Activated CD4-positive, alpha-beta T cell treated with anti-CD3 and anti-CD28 coated beads, Interleukin-2, amount 10 ng/mL, durations not matched to agents 24 days and 14 days (primary cell): ENCODE measurements at places on chromosomes 16 and 17. TPM values are rescaled to one million over a fixed set of nuclear protein-coding genes. Genes with fewer than 3 reads are reported as not detected.
A peak's percentile ranks its signal among the peaks of the same experiment; 100 is the strongest.

DNA sequence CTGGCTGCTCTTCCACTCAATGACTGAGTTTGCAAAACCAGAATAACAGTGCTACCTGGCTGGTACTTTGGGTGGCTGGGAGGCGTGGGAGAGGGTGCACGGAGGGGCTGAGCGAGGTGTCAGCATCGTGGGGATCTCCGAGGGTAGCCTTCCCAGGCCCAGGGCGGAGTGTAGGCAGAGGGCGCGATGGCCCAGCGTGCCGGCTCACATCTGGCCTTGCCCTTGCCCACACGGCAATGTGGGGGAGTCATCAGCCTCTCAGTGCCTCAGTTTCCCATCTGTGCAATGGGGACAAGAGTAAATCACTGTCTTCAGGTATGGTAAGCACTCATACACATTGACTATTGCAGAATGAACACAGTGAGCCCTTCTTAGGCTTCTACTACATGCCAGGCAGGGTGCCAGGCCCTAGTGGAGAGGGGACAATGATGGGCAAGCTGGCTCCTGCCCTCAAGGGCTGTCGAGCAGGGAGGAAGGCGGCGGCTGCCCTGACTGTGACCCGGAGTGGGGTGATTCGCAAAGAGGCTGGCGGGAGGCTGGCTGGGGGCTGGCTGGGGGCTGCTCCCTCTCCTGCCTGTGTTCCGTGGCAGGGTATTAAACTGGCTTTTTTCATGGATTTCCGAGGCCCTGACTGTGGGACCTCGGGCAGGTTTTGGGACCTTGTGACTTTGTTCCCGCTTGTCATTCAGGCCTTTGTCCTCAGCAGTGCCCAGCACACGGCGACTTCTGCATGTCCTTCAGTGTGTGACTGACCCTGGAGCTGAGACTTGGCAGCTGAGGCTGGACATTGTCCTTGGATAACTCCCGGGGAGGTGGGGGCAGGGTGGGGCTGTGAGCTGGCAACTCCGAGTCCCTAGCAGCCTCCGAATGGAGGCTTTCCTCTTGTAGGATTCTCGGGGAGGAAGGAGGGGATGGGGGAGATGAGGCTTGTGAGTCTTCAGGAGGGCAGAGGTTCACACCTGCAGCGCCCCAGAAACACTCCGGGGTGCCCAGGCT, 243.1 kb downstream of the SEC14L1 start:
- H3K27ac ChIP-seq = peak overlapping the region; percentile 72
- peaks cover 8% of the 10 kb centered on the region for H3K36me3 ChIP-seq
- peak overlapping the region; percentile 61 for H3K4me3 ChIP-seq
- DNase-seq = no peak
- no peaks in the 10 kb centered on the region for H3K27me3 ChIP-seq

DNA sequence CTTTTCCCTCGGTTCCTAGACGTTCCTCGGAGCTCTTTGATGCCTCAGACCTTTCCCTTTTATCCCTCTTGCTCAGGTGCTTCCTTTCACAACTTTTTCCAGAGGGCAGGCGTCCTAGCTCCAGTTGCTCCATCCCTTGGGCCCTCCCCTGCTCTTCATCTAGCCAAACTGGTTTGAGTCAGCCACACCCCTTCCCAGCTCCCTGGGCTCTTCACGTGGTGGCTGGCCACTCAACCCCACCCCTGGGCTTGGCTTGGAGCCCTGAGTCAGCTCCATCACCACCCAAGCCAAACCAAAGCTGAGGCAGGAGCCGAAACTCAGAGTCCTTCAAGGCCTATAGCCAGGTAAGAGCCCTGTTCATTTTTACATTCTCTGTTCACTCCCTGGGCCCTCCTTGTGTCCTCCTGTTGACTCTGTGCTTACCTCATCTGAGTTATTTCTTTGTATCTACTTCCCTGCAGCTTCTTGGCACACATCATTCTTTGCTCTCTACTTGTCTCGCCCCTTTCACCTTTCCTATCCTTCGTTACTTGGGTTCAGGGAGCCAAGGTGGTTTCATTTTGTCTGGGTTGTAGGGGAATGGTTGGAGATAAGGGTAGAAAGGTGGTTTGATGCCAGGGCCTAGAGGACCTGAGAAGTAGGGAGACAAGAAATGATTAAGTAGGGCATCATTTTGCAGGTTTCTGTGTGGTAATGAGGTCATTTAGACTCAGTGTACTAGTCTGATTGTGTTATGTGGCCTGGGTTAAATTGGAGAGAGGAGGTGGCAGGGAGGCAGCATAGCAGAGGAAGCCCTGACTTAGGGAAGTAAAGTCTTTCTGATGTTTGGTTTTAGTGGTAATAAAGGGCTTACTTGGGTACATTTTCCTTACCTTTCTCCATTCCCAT, 7.6 kb upstream of the PHKG2 start:
- H3K27me3 ChIP-seq = no peaks in the 10 kb centered on the region
- H3K4me3 ChIP-seq = no peak overlapping the region
- peaks cover 69% of the 10 kb centered on the region for H3K36me3 ChIP-seq
- no peak for DNase-seq

Gene KRT20
- total RNA-seq = not detected in 2 replicates

Gene KRTAP4-1
- not detected in 2 replicates for total RNA-seq

DNA sequence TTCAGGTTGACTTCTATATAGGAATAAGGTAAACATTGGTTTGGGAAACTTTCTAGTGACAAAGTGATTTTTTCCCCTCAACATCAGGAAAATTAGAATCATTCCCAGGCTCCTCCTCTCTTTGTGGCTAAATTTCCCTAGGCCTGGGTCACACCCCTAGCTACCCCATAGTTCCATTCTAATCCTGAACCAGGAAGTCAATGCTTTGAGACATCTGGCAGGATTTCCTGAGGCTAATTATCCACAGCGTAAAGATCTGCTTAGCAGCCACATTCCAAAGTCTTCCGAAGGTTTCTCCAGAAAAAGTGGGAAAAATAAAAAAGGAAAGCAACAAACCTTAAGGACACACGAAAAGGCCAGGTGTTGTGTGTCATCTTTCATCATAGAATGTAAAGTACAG, 60.3 kb upstream of the CORO6 start:
- peaks cover 36% of the 10 kb centered on the region for H3K36me3 ChIP-seq
- H3K27ac ChIP-seq = no peak overlapping the region
- no peak for DNase-seq
- no peaks in the 10 kb centered on the region for H3K27me3 ChIP-seq
- H3K4me3 ChIP-seq = no peak overlapping the region

- peak; percentile 91 for DNase-seq
- H3K27ac ChIP-seq = no peak overlapping the region
- H3K4me1 ChIP-seq = no peaks in the 10 kb centered on the region
- no peak overlapping the region for H3K4me3 ChIP-seq
- H3K27me3 ChIP-seq = no peaks in the 10 kb centered on the region
These were observed 45.2 kb downstream of the MYH13 start for GRCh38 chr17:10327640-10328039.

Gene CCL17
- total RNA-seq = 0.66 TPM in 1 of 2 replicates, not detected in the other

- no peak overlapping the region for H3K27ac ChIP-seq
- H3K4me1 ChIP-seq = no peaks in the 10 kb centered on the region
- no peaks in the 10 kb centered on the region for H3K27me3 ChIP-seq
- DNase-seq = no peak
- H3K36me3 ChIP-seq = no peaks in the 10 kb centered on the region
- H3K4me3 ChIP-seq = no peak overlapping the region
These were observed 63.5 kb downstream of the MYH13 start for GRCh38 chr17:10309003-10309974.

GRCh38 chr17:19539040-19539399, 5.4 kb downstream of the SLC47A1 start:
- H3K27ac ChIP-seq = no peak overlapping the region
- H3K36me3 ChIP-seq = no peaks in the 10 kb centered on the region
- H3K4me1 ChIP-seq = no peaks in the 10 kb centered on the region
- DNase-seq = no peak
- H3K27me3 ChIP-seq = peaks cover 27% of the 10 kb centered on the region

DNA sequence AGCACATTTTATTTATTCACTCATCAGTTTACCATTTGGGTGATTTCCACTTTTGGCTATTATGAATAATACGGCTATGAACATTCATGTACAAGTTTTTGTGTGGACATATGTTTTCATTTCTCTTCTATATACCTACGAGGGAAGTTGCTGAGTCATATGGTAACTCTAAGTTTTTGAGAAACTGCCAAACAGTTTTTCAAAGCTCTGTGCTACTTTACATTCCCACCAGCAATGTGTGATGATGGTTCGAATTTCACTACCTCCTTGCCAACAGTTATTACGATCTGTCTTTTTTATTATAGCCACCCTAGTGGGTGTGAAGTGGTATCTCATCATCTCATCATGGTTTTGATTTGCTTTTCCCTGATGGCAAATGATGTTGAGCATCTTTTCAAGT, 63.7 kb upstream of the MRTFB start:
- H3K4me3 ChIP-seq = no peak overlapping the region
- H3K27ac ChIP-seq = no peak overlapping the region
- H3K4me1 ChIP-seq = peaks cover 10% of the 10 kb centered on the region

GRCh38 chr17:64781014-64781756, 119.1 kb upstream of the SMURF2 start:
- peaks cover 27% of the 10 kb centered on the region for H3K4me1 ChIP-seq
- DNase-seq = peak; percentile 90
- peaks cover 9% of the 10 kb centered on the region for H3K36me3 ChIP-seq
- peak overlapping the region; percentile 72 for H3K27ac ChIP-seq

GRCh38 chr17:81832608-81833159, 407 bp downstream of the MCRIP1 start:
- peak overlapping the region; percentile 93 for H3K4me3 ChIP-seq
- H3K27me3 ChIP-seq = no peaks in the 10 kb centered on the region
- peaks cover 19% of the 10 kb centered on the region for H3K4me1 ChIP-seq
- DNase-seq = no peak
- H3K27ac ChIP-seq = peak overlapping the region; percentile 94

- no peaks in the 10 kb centered on the region for H3K27me3 ChIP-seq
- no peaks in the 10 kb centered on the region for H3K4me1 ChIP-seq
- no peak overlapping the region for H3K4me3 ChIP-seq
- no peaks in the 10 kb centered on the region for H3K36me3 ChIP-seq
These were observed 260.6 kb downstream of the ABCC12 start for GRCh38 chr16:47895146-47895545.

GRCh38 chr17:75048249-75048878, 1.3 kb downstream of the KCTD2 start:
- H3K4me3 ChIP-seq = peak overlapping the region; percentile 98
- no peaks in the 10 kb centered on the region for H3K27me3 ChIP-seq
- peak overlapping the region; percentile 86 for H3K27ac ChIP-seq
- peaks cover 29% of the 10 kb centered on the region for H3K4me1 ChIP-seq
- no peak for DNase-seq

- no peak overlapping the region for H3K27ac ChIP-seq
- no peak for DNase-seq
- no peaks in the 10 kb centered on the region for H3K36me3 ChIP-seq
- no peak overlapping the region for H3K4me3 ChIP-seq
These were observed 180.9 kb downstream of the HS3ST3A1 start for GRCh38 chr17:13420878-13421277.

Gene ACSM3
- 2.7 and 3.5 TPM in 2 replicates for total RNA-seq

GRCh38 chr16:63568164-63568563, 1531.9 kb upstream of the CDH8 start:
- H3K4me1 ChIP-seq = no peaks in the 10 kb centered on the region
- DNase-seq = no peak
- H3K27ac ChIP-seq = no peak overlapping the region
- H3K27me3 ChIP-seq = no peaks in the 10 kb centered on the region
- no peak overlapping the region for H3K4me3 ChIP-seq
